ENCODE measurements at places on chromosomes 2 and 18. TPM values are rescaled to one million over a fixed set of nuclear protein-coding genes. Genes with fewer than 3 reads are reported as not detected.
A peak's percentile ranks its signal among the peaks of the same experiment; 100 is the strongest.

- no peak for DNase-seq
These were observed 91.4 kb downstream of the OSBPL1A start for GRCh38 chr18:24306201-24306600.

Gene ASB1
- total RNA-seq, result 31.0 TPM

DNA sequence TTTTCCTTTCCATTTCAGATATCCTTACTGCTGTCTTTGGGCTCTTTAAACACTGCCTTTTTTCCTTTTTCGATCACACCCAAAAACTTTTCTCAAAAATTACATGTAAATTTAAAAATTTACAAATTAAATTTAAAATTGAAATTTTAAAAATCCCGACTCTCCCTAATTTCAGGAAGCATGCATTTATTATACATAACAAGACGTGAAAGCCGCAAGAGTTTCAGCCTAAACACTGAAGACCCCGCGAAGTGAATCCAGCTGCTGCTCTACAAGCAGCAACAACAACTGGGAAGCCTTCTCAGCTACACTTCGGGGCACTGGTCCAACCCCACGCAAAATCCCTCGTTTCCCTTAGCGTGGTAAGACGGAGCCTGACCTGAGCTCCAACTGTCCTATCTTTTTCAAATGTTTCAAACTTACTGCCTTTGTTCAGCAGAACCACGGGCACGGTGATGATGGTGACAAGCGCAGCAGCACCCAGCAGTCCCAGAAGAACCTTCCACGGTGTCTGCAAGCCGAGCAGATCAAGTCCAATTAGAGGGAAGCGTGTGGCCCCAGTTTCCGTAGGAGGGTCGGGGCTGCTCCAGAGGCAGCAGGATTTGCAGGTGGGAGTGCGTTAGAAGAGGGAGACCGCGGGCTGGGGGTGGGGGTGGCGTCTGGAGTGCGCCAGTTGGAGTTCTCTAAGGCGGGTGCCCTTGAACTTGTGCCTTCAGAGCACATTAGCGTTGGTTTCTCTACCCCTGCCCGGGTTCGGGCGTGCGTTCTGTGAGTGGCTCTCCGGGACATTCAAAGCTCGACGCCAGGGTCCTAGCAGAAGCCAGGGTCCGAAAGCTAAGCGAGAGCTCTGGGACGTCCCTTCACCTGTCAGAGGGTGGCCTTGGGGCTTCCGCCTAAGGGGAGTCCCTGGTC is 783 bp downstream of the DPP4 start:
- peak; percentile 42 for DNase-seq

DNA sequence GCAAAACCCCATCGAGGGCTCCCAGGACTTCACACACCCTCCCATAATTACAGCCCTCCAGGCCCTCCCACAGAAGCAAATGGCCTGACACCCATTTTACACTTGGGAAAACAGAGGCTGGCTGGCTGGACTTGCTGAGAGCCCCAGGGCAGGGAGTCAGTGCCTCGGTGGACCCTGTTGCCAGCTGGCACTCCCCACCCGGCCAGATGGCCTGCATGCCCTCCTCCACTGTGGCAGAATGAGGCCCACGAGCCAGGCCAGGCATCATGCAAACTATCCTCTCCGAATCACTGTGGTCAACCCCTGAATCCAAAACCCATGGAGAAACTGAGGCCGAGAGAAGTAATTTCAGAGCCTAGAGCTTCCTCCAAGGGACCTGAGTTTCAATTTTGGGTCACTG is 129.7 kb downstream of the SMAD2 start:
- no peak for DNase-seq

Gene TGFA
- not detected for total RNA-seq

Measured in activated CD8-positive, alpha-beta T cell treated with anti-CD3 and anti-CD28 coated beads, Interleukin-2, amount 10 ng/mL, durations not matched to agents 7 days and 5 days (primary cell).